Naive thymus-derived CD4-positive, alpha-beta T cell (primary cell): ENCODE measurements at places on chromosomes 16 and 17. TPM values are rescaled to one million over a fixed set of nuclear protein-coding genes. Genes with fewer than 3 reads are reported as not detected.

- no peaks in the 10 kb centered on the region for H3K27me3 ChIP-seq
- no peaks in the 10 kb centered on the region for H3K36me3 ChIP-seq
- no peak overlapping the region for H3K27ac ChIP-seq
- H3K4me3 ChIP-seq, result no peak overlapping the region
These were observed 156.9 kb downstream of the LGALS9B start for GRCh38 chr17:20310481-20310880.

GRCh38 chr16:79645701-79646100 is 45.2 kb upstream of the MAF start:
- H3K27ac ChIP-seq, result no peak overlapping the region
- DNase-seq, result no peak
- peaks cover 3% of the 10 kb centered on the region for H3K4me1 ChIP-seq
- H3K27me3 ChIP-seq, result no peaks in the 10 kb centered on the region

- H3K27me3 ChIP-seq, result no peaks in the 10 kb centered on the region
- H3K27ac ChIP-seq, result no peak overlapping the region
- H3K4me1 ChIP-seq, result peaks cover 5% of the 10 kb centered on the region
These were observed 8.2 kb downstream of the CIITA start for GRCh38 chr16:10885246-10885645.

DNA sequence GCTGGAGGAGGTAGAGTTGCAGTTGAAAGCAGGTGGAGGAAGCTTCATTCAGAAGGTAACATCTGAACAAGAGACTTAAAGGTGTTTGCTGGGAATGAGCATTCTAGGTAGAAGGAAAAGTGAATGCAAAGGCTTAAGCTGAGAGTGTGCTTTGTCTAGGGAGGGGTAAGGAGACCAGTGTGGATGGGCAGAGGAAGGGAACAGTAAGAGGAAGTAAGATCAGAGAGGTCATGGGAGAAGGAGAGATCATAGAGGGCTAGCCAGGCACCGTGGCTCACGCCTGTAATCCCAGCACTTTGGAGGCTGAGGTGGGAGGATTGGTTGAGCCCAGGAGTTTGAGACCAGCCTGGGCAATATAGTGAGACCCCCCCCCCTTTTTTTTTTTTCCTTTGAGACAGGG is 3.3 kb downstream of the STX4 start:
- no peaks in the 10 kb centered on the region for H3K27me3 ChIP-seq
- no peak overlapping the region for H3K27ac ChIP-seq
- H3K36me3 ChIP-seq, result peaks cover 59% of the 10 kb centered on the region
- no peak overlapping the region for H3K4me3 ChIP-seq

- no peaks in the 10 kb centered on the region for H3K27me3 ChIP-seq
- H3K36me3 ChIP-seq, result peaks cover 87% of the 10 kb centered on the region
- H3K4me1 ChIP-seq, result no peaks in the 10 kb centered on the region
- H3K4me3 ChIP-seq, result no peak overlapping the region
These were observed 8.6 kb downstream of the PDIA2 start for GRCh38 chr16:291539-291938.

- no peaks in the 10 kb centered on the region for H3K27me3 ChIP-seq
- DNase-seq, result no peak
- peaks cover 13% of the 10 kb centered on the region for H3K4me1 ChIP-seq
- H3K27ac ChIP-seq, result no peak overlapping the region
These were observed 48.4 kb downstream of the CLEC16A start for GRCh38 chr16:10992797-10993196.

- no peaks in the 10 kb centered on the region for H3K36me3 ChIP-seq
- H3K4me3 ChIP-seq, result no peak overlapping the region
- no peak for DNase-seq
- peaks cover 1% of the 10 kb centered on the region for H3K4me1 ChIP-seq
- H3K27me3 ChIP-seq, result no peaks in the 10 kb centered on the region
- H3K27ac ChIP-seq, result no peak overlapping the region
These were observed 9.7 kb downstream of the CDH13 start for GRCh38 chr16:82636485-82636884.

GRCh38 chr16:2023092-2024031 is 3.3 kb upstream of the NHERF2 start:
- H3K4me1 ChIP-seq, result peaks cover 14% of the 10 kb centered on the region
- H3K4me3 ChIP-seq, result peak overlapping the region; percentile 34
- DNase-seq, result peak; percentile 88
- H3K27me3 ChIP-seq, result no peaks in the 10 kb centered on the region
- no peaks in the 10 kb centered on the region for H3K36me3 ChIP-seq
- peak overlapping the region; percentile 67 for H3K27ac ChIP-seq

DNA sequence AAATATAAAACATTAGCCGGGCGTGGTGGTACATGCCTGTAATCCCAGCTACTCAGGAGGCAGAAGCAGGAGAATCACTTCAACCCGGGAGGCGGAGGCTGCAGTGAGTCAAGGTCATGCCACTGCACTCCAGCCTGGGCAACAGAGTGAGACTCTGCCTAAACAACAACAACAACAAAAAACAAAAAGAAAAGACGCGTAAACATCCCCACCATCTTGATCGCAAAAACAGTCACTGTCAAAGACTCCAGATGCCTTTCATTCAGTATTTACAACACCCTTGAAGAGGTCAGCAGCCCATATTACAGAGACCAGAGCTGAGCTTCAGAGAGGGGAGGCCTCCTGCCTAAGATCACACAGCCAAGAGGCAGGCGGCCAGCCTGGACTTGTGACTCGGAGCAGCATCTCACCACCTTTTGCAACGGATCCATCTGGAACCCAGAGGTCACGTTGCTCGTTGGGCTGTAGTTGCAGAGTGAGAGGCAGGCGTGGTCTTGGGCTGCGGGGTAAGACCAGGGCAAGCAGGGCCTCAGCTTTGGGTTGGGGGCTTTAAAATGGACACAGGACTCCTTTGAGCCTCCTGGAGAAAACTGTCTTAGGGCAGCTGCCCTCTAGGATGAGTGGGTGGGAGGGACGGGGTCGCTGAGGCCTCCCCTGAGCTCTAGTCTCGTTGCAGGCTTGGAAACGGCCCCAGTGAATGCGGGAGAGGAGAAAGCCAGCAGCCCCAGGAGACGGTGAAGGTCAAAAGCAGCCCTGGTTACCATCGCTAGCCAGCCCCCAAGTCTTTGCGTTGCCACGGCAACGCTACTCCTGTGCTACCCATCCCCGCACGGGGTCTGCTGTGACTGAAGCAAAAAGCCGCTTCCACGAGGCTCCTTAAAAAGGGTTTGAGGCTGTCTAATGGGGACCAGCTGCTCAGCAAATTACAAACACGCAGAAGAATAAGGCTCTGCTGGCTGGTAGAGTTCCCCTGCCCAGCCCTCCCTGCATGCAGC is 26.1 kb downstream of the LGALS3BP start:
- H3K27ac ChIP-seq, result no peak overlapping the region
- H3K4me1 ChIP-seq, result no peaks in the 10 kb centered on the region
- no peak for DNase-seq
- H3K4me3 ChIP-seq, result no peak overlapping the region
- no peaks in the 10 kb centered on the region for H3K27me3 ChIP-seq

- H3K36me3 ChIP-seq, result peaks cover 20% of the 10 kb centered on the region
- H3K27me3 ChIP-seq, result no peaks in the 10 kb centered on the region
- no peak overlapping the region for H3K27ac ChIP-seq
- H3K4me1 ChIP-seq, result peaks cover 44% of the 10 kb centered on the region
- no peak for DNase-seq
These were observed 11.9 kb upstream of the CYTH1 start for GRCh38 chr17:78793968-78794367.

The DNAI2 gene
- 0.81 and 0.94 TPM in 2 replicates for total RNA-seq

The P2RX5 gene
- total RNA-seq, result 85.7 and 94.5 TPM in 2 replicates

The PDIA2 gene
- total RNA-seq, result 0.42 TPM

The TNFRSF17 gene
- total RNA-seq, result 1.8 TPM

The TPSAB1 gene
- 10.2 TPM for total RNA-seq

The ATP2A3 gene
- 157 TPM for total RNA-seq

The NPW gene
- total RNA-seq, result not detected

The TP53TG3C gene
- not detected in 2 replicates for total RNA-seq
